Esophagus squamous epithelium (tissue), 5 donors: ENCODE measurements at places on chromosomes 16 and 17. TPM values are rescaled to one million over a fixed set of nuclear protein-coding genes. Genes with fewer than 3 reads are reported as not detected.

TEX19 gene
- total RNA-seq: not detected

GDPD3 gene
- 41.2 TPM for total RNA-seq

CFAP119 gene
- total RNA-seq: 3.4 TPM

NGFR gene
- total RNA-seq: 1.6 TPM

PIK3R6 gene
- total RNA-seq: 0.22 TPM
